ENCODE measurements at places on chromosomes 6 and 20.

DNA sequence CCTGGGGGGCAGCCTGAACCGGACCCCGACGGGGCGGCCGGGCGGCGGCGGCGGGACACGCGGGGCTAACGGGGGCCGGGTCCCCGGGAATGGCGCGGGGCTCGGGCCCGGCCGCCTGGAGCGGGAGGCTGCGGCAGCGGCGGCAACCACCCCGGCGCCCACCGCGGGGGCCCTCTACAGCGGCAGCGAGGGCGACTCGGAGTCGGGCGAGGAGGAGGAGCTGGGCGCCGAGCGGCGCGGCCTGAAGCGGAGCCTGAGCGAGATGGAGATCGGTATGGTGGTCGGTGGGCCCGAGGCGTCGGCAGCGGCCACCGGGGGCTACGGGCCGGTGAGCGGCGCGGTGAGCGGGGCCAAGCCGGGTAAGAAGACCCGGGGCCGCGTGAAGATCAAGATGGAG lies 636 bp downstream of the SRF start:
- peak; percentile 48 for DNase-seq

DNA sequence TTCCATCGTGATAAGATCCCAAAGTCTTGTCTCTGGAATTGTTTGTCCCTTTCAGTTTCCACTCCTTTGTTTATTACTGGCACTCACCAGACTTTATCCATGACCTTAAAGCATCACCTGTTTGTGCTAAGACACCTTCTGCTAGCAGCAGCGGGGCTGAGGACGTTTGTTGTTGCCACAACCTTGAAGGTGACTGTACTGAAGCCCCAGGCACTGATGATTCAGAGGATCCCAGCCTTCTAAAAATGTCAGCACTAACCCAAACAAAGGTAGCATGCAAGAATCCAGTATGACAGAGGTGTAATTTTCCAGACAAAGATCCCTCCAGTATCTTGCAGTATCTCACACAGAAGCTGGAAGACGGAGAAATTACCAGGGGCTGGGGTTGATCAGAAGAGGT lies 28.9 kb upstream of the SMIM8 start:
- no peak for DNase-seq

- DNase-seq = no peak
These were observed 136.8 kb downstream of the BFSP1 start for GRCh38 chr20:17394411-17394810.

- no peak for DNase-seq
These were observed 724.2 kb downstream of the CD109 start for GRCh38 chr6:74420221-74420620.

DNA sequence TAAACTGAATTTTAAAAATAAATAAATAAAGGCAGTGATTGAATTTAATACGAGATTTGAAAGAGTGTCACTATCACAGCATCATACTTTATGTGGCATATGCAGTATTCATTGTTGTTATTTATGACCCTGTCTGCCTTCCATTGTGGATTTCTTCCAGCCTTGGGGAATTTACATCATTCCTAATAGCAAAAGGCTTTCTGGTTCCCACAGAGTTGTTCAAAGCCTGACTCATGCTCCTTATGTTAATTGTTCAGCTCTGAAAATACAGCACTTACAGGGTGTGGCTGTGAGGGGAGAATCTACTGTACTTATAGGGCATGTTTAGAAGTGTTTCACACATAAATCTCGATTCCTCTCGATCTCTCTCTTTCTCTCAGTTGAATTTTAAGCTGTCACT lies 54.4 kb downstream of the JAG1 start:
- no peak for DNase-seq

- DNase-seq = no peak
These were observed 365.8 kb upstream of the MARCKS start for GRCh38 chr6:113491376-113491775.

DNA sequence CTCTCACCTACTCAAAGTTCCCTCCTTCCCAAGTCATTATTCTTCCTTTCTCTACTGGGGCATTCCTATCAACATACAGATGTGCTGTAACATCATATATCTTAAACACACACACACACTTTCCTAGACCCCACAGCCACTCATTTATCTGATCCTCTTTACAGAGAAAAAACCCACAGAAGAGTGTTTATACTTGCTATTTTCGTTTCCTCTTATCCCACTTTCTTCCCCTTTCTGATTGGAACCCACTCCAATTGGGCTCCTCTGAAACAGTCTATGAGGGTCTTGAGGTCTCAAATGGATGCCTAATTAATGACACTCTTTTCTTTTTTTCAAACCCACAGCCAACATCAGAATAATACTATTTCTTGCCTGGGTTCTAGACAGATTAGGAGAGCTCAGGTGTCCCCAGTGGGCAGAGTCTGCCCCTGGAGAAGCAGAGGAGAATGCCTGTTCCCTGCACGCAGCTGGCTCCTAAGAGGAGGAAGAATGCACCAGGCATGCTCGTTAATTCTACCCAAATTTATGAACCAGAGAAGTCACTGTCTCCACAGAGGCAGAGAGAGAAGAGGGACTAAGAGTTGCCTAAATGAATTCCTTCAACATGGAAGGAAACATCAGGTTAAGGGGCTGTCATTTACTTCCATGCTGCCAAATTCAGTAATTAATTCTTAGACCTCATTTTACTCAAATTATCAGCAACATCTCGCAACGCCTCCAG lies 65.9 kb downstream of the CRYBG1 start:
- no peak for DNase-seq

All from GM06990 (cell line).